ENCODE measurements at places on chromosomes 11 and 22.

DNA sequence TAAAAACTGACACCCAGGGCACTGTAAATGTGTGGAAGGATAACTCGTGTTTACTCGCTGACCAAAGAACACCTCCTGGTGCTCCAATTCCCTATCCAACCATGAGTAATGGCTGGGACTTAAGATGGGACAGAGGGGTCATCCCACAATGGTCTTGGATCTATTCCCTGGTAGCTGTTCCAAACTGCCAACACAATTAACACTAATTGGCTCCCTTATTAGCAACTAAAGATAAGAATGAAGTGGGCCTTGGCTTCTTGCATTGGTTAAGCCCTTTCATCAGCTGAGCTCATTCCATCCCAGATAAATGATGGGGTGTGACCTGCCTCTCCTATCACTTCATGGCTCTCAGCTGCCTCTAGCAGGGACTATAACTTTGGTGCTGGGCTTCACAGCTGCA is 1.5 kb upstream of the SIK3 start:
- no peak for DNase-seq

GRCh38 chr22:40027191-40028097 is 32.7 kb downstream of the FAM83F start:
- DNase-seq, result no peak

DNA sequence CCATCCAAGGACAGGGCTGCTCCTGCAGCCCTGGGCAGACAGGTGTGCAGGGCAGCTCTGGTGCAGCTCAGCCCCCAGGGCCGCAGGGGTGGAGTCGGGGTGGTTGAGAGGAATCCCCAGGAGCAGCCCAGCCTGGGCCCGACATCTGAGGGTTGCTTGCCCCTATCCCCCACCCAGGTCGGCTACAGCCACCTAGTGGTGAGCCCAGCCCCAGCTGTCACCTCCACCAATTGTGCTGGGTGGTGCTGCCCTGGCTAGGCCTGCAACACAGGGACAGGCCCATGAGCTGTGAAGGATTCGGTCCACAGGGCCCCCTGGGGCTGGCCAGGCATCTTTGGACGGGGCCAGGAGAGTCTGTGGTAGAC is 29.6 kb downstream of the RTN4R start:
- no peak for DNase-seq

GRCh38 chr11:3000032-3000961 is 8.2 kb upstream of the NAP1L4 start:
- DNase-seq, result no peak

- no peak for DNase-seq
Observed at GRCh38 chr22:26610996-26611395, 6.8 kb downstream of the CRYBB1 start.

- no peak for DNase-seq
Observed at GRCh38 chr22:19995611-19996339, 20.8 kb downstream of the ARVCF start.
